ENCODE measurements at places on chromosomes 2 and 18. TPM values are rescaled to one million over a fixed set of nuclear protein-coding genes. Genes with fewer than 3 reads are reported as not detected.
A peak's percentile ranks its signal among the peaks of the same experiment; 100 is the strongest.

DNA sequence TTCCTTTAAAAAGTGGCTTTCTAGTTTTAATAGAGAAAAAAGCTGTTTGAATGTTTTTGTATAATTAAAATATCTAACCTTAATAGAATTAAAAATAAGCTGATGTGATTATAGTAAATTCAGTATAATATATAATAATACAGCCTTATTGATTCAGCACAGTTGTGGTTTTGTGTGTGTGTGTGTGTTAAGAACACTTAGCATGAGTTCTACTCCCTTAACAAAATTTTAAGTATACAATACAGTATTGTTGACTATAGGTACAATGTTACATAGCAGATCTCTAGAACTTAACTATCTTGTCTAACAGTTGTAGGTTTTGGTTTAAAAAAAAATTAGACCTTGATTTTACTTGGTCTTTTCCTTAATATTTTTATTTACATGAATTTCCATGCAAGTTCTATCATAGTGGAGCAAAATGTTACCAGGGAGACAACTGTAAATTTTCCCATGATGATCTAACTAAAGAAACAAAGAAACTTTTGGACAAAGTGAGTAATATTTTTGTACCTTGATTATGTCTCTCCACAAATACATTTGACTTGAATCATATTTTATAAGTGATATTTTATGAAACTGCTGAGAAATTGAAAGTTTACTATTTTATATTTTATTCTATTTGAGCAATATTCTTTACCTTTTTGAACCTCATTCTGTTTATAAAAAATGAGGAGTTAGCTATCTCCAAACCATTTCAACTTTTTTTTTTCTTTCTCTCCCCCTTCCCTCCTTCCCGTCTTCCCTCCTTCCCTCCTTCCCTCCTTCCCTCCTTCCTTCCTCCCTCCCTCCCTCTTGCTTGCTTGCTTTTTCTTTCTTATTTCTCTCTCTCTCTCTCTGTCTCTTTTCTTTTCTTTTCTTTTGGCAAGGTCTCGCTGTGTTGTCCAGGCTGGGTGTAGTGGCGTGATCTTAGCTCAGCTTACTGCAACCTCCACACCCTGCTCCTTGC, 46.3 kb downstream of the ZC3H6 start:
- H3K36me3 ChIP-seq: no peaks in the 10 kb centered on the region
- DNase-seq: no peak

DNA sequence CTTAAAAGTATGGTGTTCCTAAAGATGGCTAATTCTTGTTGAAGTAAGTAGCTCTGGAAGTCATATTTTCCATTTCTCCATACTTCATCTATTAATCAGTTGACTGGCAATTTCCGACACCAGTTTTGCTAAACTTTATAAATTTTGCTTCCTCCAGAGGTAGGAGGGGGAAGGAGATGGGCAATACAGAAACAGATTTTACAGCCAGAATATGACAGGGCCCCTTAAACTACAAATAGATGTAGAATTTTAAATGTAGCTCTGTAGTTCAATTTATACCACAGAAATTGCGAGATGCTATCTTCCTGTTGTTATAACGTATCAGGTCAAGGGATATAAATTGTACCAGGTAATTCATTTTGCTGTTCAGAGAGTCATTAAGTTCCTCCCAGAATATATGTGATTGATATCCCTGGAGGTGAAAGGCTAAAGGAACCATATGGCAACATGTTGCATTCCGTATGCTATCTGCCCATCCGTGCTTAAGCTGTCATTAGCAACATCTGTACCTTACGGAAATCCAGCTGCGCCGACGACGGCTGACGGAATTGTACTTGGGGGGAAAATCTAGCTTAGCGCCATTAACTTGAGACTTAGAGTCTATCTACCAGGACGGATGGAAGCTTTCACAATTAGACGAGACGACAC, 8.4 kb upstream of the NR4A2 start:
- peaks cover 10% of the 10 kb centered on the region for H3K4me1 ChIP-seq
- no peaks in the 10 kb centered on the region for H3K27me3 ChIP-seq
- H3K27ac ChIP-seq: peak overlapping the region; percentile 100
- peak overlapping the region; percentile 85 for H3K4me3 ChIP-seq
- H3K36me3 ChIP-seq: no peaks in the 10 kb centered on the region

DNA sequence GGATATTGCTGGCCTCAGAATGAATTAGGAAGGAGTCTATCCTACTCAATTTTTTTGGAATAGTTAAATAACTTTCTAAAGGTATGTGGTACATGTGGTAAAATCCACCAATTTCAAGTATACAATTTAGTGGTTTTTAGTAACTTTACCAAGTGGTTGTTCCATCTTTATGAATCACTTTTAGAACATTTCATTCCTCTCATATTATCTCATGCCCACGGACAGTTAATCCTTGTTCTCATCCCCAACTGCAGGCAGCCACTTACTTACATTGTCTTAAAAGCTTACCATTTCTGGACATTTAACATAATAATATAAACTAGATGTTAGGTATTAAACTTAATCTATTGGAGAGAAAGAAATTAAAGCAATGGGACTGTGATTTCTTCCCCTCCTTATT, 146.3 kb upstream of the ZC3H15 start:
- no peak for DNase-seq
- H3K4me1 ChIP-seq: no peaks in the 10 kb centered on the region
- no peaks in the 10 kb centered on the region for H3K27me3 ChIP-seq
- H3K27ac ChIP-seq: no peak overlapping the region

DNA sequence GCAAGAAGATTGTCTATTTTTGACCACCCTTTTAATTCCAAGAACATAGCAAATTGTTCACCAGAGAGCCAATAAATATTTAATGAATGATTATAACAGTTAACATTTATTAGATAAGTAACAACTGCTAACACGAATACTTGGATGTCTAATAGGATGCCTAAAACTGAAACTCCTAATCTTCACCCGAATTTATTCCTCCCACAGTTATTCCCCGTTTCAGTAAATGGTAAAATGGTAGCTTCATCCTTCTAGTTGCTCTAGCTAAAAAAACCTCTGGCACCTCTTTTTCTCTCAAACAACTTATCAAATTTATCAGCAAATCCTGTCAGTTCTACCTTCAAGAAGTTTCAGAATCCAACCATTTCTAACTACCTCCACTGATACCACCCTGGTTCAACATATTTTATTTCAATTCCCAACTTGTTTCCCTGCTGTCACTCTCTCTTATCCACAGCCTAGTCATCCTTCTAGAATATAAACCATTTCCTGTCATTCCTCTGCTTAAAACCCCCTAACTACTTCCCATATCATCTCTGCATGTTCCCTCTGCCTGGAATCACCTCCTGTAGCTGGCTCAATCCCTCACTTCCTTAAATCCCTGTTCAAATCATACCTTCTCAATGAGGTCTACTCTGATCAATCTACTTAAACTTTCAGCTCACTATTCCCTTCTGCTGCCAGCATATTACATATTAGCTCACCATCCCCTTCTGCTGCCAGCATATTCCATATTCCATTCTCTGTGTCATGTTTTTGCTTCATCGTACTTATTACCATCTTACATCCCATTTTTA, 93.8 kb downstream of the ROCK2 start:
- H3K4me3 ChIP-seq: no peak overlapping the region
- no peaks in the 10 kb centered on the region for H3K36me3 ChIP-seq
- no peaks in the 10 kb centered on the region for H3K4me1 ChIP-seq

- H3K36me3 ChIP-seq: no peaks in the 10 kb centered on the region
- no peak overlapping the region for H3K27ac ChIP-seq
- DNase-seq: no peak
- H3K27me3 ChIP-seq: no peaks in the 10 kb centered on the region
Measured at GRCh38 chr18:8326763-8327394, 282.4 kb upstream of the RAB12 start.

GRCh38 chr2:31268344-31268743, 34.4 kb downstream of the EHD3 start:
- DNase-seq: no peak
- no peaks in the 10 kb centered on the region for H3K36me3 ChIP-seq
- H3K4me1 ChIP-seq: no peaks in the 10 kb centered on the region
- no peak overlapping the region for H3K27ac ChIP-seq

- H3K27ac ChIP-seq: peak overlapping the region; percentile 83
- no peaks in the 10 kb centered on the region for H3K27me3 ChIP-seq
- no peak for DNase-seq
- no peak overlapping the region for H3K4me3 ChIP-seq
- H3K4me1 ChIP-seq: peaks cover 10% of the 10 kb centered on the region
Measured at GRCh38 chr2:74845991-74846390, 12.1 kb downstream of the HK2 start.

- no peak overlapping the region for H3K27ac ChIP-seq
- H3K27me3 ChIP-seq: no peaks in the 10 kb centered on the region
- H3K4me3 ChIP-seq: no peak overlapping the region
- no peak for DNase-seq
Measured at GRCh38 chr2:98583276-98583675, 25.0 kb downstream of the COA5 start.

DNA sequence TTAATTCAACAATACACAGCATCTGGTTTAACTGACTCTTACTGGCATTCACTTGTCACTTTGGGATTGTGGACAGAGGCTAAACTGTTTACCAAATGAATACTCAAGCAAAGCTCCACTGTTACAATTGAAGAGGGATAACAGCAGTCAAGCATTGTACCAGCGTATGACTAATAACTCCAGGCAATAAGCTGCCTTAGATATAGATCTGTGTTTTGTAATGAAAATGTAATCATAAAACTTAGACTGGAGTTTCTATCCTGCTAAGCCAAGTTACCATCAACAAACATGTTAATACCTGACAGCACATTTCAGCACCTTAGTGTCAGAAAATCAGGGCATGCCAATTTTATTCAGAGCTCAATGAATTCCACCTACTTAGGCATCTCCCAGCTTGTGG, 889.5 kb downstream of the EPHA4 start:
- H3K36me3 ChIP-seq: no peaks in the 10 kb centered on the region
- no peaks in the 10 kb centered on the region for H3K27me3 ChIP-seq
- H3K27ac ChIP-seq: no peak overlapping the region
- no peaks in the 10 kb centered on the region for H3K4me1 ChIP-seq
- no peak overlapping the region for H3K4me3 ChIP-seq

DNA sequence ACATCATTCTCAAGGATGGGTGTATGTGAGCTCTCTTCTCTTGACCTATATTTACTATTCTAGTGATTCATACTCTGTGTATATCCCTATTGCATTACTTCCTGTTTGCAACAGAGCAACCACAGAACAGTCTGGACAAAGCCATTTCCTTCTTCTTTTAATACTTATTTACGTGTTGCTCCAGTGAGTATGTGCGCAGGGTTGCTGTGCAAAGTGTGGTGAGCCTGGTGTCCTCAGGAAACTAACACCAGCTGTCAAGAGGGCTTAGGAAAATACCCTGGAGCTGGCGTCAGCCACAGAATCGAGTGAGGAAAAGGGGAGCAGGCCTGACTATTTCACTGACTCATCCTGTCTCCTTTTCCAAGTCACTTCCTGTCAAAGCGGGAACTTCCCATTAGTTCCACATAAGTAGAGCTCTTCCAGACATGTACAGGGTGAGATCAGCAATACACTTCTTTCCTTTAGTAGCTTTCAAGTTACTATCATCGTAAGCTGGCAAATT, 214.1 kb upstream of the COPS8 start:
- H3K27me3 ChIP-seq: no peaks in the 10 kb centered on the region
- H3K4me3 ChIP-seq: no peak overlapping the region
- H3K27ac ChIP-seq: peak overlapping the region; percentile 2
- no peak for DNase-seq
- no peaks in the 10 kb centered on the region for H3K36me3 ChIP-seq

- no peaks in the 10 kb centered on the region for H3K27me3 ChIP-seq
Measured at GRCh38 chr2:38308821-38309220, 68.3 kb downstream of the ATL2 start.

DNA sequence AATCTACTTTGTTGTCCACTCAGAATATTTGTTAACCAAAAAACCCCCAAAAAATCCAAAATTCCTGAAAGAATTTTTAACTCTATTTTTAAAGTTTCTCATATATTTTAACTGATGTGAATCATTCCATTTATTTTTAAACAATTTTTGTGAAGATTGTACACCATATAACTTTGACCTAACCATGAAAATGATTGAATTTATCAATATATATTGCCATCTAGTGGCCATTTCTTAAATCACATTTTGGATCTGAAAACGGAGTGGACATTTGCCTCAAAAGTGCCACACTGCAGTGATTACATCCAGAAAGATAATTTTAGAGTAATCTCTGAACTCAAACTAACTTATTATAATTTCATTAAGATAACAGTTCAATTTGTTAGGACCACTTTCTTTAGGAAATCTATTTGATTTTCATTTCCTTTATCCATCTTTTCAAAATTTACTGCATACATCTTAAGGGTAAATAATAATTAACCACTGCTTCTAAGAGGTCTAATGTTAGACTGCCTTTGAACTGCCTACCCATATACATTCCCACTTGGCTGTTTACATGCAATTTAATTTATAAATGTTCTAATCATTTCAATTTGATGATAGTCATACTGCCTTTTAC, 71.1 kb downstream of the DSC3 start:
- no peak for DNase-seq
- no peaks in the 10 kb centered on the region for H3K4me1 ChIP-seq
- H3K27me3 ChIP-seq: no peaks in the 10 kb centered on the region
- H3K27ac ChIP-seq: no peak overlapping the region

- no peaks in the 10 kb centered on the region for H3K4me1 ChIP-seq
- H3K4me3 ChIP-seq: no peak overlapping the region
- no peaks in the 10 kb centered on the region for H3K36me3 ChIP-seq
- no peaks in the 10 kb centered on the region for H3K27me3 ChIP-seq
- no peak for DNase-seq
Measured at GRCh38 chr18:61334951-61335683, 1.9 kb downstream of the CDH20 start.

DNA sequence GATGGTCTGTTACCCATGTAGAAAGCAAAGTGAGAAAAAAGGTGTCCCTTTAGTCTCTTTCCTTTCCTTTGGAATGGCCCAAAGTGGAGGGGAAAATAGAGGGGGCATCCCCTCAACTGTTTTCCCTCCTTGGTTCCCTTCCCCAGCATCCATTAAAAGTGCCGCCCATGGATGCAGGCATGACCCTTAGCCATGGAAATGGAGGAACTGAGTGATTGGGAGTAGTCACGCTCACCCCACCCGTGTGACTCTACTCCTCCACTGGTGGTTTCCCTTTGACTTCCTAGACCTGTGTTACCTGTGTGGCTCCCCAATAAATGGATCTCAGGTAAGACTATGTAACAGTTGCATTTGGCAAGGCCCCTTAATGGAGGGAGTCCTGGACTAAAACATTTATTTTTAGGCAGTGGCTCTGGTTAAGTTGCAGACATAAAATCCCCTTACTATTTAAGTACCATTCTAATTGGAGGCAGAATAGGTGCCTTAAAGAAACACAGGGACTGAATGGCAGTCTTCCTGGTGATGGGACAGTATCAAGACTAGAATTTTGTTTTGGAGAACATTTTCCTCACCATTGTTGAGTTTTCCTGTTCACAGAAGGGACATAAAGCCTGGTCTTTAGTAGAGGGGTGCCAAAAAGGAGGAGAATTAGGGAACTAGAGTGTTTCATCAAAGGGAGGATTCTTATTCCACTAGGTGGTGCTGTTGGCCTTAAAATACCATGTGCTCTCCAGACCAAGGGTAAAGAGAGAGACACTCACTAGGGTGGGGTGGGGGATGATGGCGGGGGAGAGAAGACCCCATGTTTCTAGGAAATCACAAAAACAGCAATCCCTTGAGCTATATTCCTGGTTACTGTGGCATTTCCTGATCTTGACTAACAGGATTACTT, 25.7 kb upstream of the PLA2R1 start:
- H3K27me3 ChIP-seq: no peaks in the 10 kb centered on the region
- no peak overlapping the region for H3K27ac ChIP-seq
- DNase-seq: no peak
- H3K4me1 ChIP-seq: no peaks in the 10 kb centered on the region
- H3K36me3 ChIP-seq: no peaks in the 10 kb centered on the region
- no peak overlapping the region for H3K4me3 ChIP-seq

Gene ZNF804A
- polyA plus RNA-seq: 0.05 TPM

Gene ELOA2
- polyA plus RNA-seq: not detected

Gene CMPK2
- 2.4 TPM for polyA plus RNA-seq

Gene XDH
- polyA plus RNA-seq: 0.27 TPM

Gene PDE1A
- polyA plus RNA-seq: 1.6 TPM

Gene MC2R
- polyA plus RNA-seq: not detected

All from pancreas (tissue), 10 donors.